ENCODE measurements at places on chromosomes 2 and 18.
A peak's percentile ranks its signal among the peaks of the same experiment; 100 is the strongest.

- H3K4me3 ChIP-seq = no peak overlapping the region
- H3K4me1 ChIP-seq = no peaks in the 10 kb centered on the region
- no peaks in the 10 kb centered on the region for H3K36me3 ChIP-seq
Measured at GRCh38 chr2:160741271-160741670, 247.7 kb upstream of the RBMS1 start.

- no peak overlapping the region for H3K4me3 ChIP-seq
- DNase-seq = peak; percentile 13
- no peaks in the 10 kb centered on the region for H3K36me3 ChIP-seq
- no peak overlapping the region for H3K27ac ChIP-seq
Measured at GRCh38 chr18:31634331-31634713, 42.6 kb downstream of the TTR start.

- no peak overlapping the region for H3K27ac ChIP-seq
- no peak overlapping the region for H3K4me3 ChIP-seq
- no peak for DNase-seq
- no peaks in the 10 kb centered on the region for H3K4me1 ChIP-seq
Measured at GRCh38 chr18:24683925-24684324, 223.5 kb downstream of the HRH4 start.

DNA sequence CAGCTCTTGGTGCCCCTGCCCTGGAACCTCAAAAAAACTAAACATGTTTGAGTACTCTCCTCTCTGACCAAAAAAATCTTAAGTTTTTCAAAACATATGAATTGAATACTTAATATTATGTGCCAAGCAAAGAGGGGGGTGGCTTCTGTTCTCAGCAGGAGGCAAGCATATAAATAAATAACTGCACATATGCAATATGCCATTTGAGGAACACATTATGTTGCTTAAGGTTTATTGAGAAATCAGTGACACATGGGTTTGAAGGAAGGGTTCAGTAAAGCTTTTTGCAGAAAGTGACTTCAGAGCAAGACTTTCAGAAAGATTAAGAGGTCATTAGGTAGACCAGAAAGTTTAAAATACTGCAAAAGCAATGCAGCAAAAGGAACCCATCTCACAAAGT is 429.2 kb downstream of the TDRD15 start:
- H3K27me3 ChIP-seq = no peaks in the 10 kb centered on the region
- no peak for DNase-seq
- no peak overlapping the region for H3K4me3 ChIP-seq
- no peak overlapping the region for H3K27ac ChIP-seq
- no peaks in the 10 kb centered on the region for H3K36me3 ChIP-seq

- H3K4me3 ChIP-seq = no peak overlapping the region
- H3K27me3 ChIP-seq = no peaks in the 10 kb centered on the region
- DNase-seq = no peak
- no peaks in the 10 kb centered on the region for H3K36me3 ChIP-seq
- H3K27ac ChIP-seq = no peak overlapping the region
Measured at GRCh38 chr18:23824240-23824639, 135.0 kb downstream of the LAMA3 start.

GRCh38 chr2:53530126-53530525 is 237.5 kb upstream of the CHAC2 start:
- H3K4me1 ChIP-seq = no peaks in the 10 kb centered on the region
- H3K27me3 ChIP-seq = no peaks in the 10 kb centered on the region
- no peak overlapping the region for H3K27ac ChIP-seq

GRCh38 chr2:210199854-210200253 is 25.4 kb downstream of the ACADL start:
- H3K36me3 ChIP-seq = no peaks in the 10 kb centered on the region
- H3K4me1 ChIP-seq = peaks cover 5% of the 10 kb centered on the region
- H3K27ac ChIP-seq = no peak overlapping the region
- no peak for DNase-seq
- H3K4me3 ChIP-seq = no peak overlapping the region

DNA sequence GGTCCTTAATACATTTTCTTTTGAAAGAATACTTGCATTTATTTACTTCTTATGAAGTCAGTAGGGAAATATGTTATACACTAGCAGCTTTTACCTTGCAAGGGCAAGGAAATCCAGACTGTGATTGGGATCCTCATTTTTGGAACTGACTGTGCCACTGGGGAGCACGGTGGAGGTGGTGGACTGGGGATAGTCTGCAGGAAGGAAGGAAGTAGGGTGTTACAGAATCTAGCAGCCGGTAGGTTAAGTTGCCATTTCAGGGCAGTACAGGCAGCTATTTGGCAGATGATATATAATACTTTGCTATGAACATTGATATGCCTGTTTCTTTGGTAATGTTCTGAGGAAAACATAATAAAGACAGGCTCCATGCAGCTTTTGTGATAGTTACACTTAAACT is 238.3 kb downstream of the PHLPP1 start:
- no peak for DNase-seq
- no peaks in the 10 kb centered on the region for H3K36me3 ChIP-seq
- H3K4me1 ChIP-seq = no peaks in the 10 kb centered on the region
- H3K27ac ChIP-seq = no peak overlapping the region

DNA sequence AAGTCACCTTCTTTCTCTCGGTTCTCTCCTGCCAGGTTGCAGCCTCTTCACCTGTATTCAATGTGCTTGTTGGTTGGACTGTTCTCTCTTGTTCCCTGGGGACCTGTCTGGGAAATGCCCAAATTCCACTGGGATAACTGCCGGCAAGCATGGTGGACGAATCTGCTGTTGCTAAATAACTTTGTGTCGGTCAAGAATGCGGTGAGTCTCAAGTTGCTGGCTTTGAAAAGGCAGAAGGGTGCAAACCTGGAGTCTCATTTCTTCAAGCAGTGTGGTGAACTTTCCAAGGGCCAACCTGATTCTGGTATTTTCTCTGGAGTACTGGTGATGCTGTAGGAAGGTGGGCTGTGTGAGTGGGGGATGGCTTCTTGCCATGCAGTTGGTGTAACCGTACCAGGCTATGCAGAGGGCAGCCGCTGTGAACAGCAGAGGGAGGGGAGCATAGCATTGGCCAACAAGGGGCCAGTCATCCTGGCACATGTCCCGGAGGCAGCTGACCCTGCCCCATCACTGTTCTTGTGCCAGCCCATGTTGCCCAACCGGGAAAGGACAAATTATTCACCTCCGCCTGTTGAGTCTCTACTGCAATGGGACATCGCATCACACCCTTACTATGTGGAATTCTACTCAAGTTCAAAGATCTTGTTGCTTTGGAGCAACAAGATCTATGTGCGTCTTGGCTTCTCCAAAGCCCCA is 88.1 kb upstream of the SEC11C start:
- no peaks in the 10 kb centered on the region for H3K36me3 ChIP-seq
- H3K4me1 ChIP-seq = no peaks in the 10 kb centered on the region
- H3K27ac ChIP-seq = no peak overlapping the region
- DNase-seq = no peak
- H3K4me3 ChIP-seq = no peak overlapping the region

DNA sequence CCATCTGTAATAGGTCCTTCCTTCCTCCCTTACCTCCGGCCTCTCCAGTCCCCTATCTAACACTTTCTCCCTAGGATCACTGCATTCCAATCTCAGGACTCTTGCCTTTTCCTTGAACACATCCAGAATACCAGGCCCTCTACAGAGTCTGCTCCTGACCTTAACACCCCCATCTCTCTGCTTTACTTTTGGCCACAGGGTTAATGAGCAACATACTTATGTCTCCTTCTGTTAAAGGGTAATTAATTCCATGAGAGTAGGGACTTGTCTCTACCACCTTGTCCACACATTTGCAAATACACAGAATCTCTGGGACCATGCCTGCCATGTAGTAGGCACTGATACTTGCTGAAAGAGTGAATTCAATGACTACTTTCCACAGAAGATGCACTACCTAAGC is 94.9 kb downstream of the COBLL1 start:
- no peaks in the 10 kb centered on the region for H3K4me1 ChIP-seq
- no peak for DNase-seq
- no peak overlapping the region for H3K4me3 ChIP-seq
- H3K27me3 ChIP-seq = no peaks in the 10 kb centered on the region
- no peak overlapping the region for H3K27ac ChIP-seq

Data from MM.1S (cell line).